IMR-90 (cell line): ENCODE measurements at places on chromosomes 12 and 14. TPM values are rescaled to one million over a fixed set of nuclear protein-coding genes. Genes with fewer than 3 reads are reported as not detected.

Gene FAM181A
- total RNA-seq, result not detected in 2 replicates

Gene ST8SIA1
- total RNA-seq, result 0.28 TPM in 1 of 2 replicates, not detected in the other

- H3K4me3 ChIP-seq, result no peak overlapping the region
- H3K27me3 ChIP-seq, result peaks cover 2% of the 10 kb centered on the region; the same call in 1 of the 2 replicates
- no peaks in the 10 kb centered on the region for H3K4me1 ChIP-seq
- no peaks in the 10 kb centered on the region for H3K36me3 ChIP-seq
- H3K27ac ChIP-seq, result no peak overlapping the region
- no peak for DNase-seq
Measured at GRCh38 chr14:22658946-22659345, 14.8 kb upstream of the OR6J1 start.

- DNase-seq, result peak; percentile 72
- H3K27me3 ChIP-seq, result no peaks in the 10 kb centered on the region
- no peak overlapping the region for H3K4me3 ChIP-seq
- H3K4me1 ChIP-seq, result peaks cover 14% of the 10 kb centered on the region
Measured at GRCh38 chr14:50335389-50335788, 23.3 kb downstream of the DMAC2L start.
